ENCODE measurements at places on chromosomes 3 and 15.

DNA sequence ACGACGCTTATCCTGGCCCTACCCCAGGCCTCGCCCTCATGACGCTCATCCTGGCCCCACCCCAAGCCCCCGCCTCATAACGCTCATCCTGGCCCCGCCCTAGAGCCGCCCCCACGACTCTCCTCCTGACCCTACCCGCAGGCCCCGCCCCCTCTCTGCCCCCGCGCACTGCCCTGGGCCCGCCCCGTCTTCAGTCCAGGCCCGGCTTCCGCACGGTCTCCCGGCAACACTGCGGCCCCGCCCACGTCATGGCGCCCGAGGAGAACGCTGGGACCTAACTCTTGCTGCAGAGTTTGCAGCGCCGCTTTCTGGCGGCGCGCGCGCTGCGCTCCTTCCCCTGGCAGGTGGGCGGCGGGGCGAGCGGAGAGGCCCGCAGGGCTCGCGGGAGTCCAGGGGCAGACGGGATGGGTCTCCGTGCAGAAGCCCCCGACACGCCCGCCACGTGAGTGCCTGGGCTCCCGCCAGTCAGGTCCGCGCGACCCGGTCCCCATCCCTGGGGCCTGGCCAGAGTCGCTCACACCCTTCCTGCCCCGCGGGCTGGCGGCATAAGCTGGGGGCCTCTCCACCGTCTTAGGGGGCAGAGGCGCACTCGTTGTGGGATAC is 52.5 kb upstream of the ROPN1B start:
- DNase-seq, result peak; percentile 91

DNA sequence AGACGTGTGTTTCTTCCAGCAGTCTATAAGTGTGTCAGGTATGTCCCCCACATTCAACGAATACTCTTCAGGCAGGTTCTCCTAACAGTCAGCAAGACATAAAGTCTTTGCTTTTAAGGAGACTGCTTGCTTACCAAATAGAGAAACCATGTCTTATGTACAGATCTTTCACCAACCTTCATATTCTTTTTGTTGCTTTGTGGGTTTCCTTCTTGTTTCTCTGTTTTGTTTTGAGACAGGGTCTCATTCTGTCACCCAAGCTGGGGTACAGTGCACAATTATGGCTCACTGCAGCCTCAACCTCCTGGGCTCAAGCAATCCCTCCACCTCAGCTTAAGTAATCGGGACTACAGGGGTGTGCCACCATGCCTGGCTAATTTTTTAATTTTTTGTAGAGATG is 14.3 kb downstream of the DYNC1LI1 start:
- no peak for DNase-seq

DNA sequence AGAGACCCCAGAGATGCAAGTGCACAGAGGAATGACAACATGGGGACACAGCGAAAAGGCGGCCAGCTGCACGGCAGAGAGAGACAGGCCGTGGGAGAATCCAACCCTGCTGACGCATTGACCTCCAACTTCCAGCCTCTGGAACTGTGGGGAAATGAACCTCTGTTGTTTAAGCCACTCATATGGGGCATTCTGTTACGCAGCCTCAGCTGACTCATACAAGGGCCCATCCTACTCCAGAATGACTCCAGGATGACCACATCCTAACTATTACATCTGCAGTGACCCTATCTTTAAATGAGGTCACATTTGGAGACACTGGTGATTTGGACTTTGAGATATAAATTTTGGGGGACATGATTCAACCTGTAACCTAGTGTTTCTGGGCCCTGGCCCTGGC is 44.0 kb downstream of the KLF15 start:
- no peak for DNase-seq

DNA sequence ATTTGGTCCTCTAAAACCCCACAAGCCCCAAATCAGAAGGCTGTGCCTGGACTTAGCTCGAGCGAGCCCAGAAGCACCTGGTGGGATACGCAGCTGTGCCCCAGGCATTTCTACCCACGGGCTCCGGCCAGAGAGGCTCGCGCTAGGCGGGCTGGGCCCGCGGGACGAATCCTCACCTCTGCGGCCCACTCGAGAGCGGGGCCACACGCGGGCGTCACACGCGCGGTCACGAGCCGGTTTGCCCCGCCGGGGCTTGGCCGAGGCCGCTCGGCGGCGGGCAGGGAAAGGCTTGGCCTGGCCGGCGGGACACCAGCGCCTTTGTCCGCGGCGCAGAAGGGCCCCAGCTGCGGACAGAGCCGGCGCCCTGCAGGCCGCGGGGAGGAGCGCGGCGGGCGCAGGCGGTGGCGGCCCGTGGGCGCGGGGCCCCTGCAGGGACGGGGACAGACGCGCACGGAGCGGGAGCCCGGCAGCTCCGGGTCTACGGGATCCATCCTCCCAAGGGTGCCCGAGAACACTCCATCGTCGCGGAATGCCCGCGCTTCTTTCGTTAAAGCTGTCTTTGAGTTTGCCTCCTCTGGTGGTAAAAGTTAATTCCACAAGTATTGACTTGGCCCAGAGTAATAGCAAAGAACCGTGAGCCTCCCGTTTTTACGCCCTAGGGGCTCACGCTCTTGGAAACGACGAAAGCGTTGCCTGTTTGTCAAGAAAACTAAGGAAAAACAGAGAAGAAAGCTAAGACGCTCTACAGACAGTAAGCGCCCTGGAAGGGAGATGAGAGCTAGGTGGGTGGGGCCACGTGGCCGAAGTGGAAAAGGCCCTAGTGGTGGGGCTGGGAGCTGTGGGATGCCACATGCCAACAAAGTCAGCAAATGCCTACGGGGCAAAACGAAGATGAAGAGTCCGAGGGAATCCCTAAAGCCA is 26.4 kb downstream of the TYRO3 start:
- peak; percentile 75 for DNase-seq

DNA sequence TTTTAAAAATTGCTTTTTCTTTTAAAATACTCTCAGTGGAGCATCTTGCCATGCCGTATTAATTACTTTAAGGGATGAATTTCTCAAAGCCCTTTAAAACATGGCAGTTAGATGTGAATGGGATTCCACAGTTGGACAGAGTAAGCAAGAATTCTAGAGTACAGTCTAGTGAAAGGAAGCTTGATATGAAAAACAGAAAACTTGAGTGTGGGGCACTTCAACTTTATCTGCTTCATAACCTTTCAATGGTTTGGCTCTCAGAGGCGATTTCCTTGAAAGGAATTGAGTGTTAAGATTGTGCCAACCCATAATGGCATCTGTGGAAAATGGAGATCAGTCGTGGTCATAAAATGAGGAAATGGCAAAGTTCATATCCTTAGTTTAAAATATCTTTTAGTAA is 127.7 kb upstream of the SAMMSON start:
- no peak for DNase-seq

- no peak for DNase-seq
Observed at GRCh38 chr3:166900866-166901577, 479.1 kb downstream of the ZBBX start.

GRCh38 chr15:62047282-62047827 is 12.9 kb downstream of the VPS13C start:
- no peak for DNase-seq

- DNase-seq, result no peak
Observed at GRCh38 chr15:71598741-71599140, 211.6 kb upstream of the NR2E3 start.

- peak; percentile 40 for DNase-seq
Observed at GRCh38 chr3:139935866-139936817, 1.2 kb downstream of the CLSTN2 start.

- DNase-seq, result no peak
Observed at GRCh38 chr3:139357899-139358298, 14.1 kb downstream of the MRPS22 start.

GRCh38 chr3:159947220-159947619 is 41.4 kb upstream of the IL12A start:
- DNase-seq, result no peak

GRCh38 chr15:89975482-89976245 is 25.5 kb upstream of the ZNF710 start:
- DNase-seq, result no peak

DNA sequence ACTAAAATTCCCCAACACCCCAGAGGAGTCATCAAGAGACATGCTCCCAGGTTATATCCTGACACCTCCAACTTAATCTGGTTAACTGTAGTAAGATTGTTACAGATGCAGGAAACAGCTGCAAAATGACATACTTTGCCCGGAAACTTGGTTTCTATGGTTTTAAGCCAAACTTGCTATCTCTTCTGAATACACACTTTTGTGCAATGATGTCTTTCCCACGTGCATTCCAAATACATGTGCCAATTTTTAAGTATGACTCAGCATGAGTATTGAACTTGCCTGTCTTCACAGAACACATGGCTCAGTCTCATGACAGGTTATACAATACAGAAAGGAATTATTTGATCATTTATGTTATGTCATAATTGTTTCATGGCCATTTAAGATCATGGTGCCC is 207.0 kb upstream of the DCBLD2 start:
- no peak for DNase-seq

- DNase-seq, result no peak
Observed at GRCh38 chr3:146577662-146578061, 27.5 kb downstream of the PLSCR5 start.

GRCh38 chr3:175957427-175957826 is 1098.3 kb downstream of the NAALADL2 start:
- no peak for DNase-seq

DNA sequence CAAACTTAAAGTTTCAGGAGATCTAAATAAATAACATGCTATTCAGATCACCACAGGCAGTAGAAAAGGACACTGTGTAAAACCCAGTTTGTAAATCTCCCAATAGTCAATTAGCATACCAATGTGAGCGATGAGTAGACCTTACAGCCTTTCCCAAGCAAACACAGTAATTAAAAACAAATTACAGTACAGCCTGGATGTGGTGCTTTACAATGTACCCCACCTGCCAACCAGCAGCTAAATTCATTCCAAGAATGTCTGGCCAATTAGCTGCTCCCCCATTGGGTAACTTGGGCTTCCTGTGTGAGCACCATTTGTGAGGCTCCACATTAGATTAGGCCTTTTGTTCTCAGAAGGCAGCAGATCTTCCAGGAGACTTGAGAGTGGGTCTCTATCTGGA is 635.0 kb downstream of the TBL1XR1 start:
- no peak for DNase-seq

GRCh38 chr3:72382460-72382859 is 465.8 kb downstream of the SHQ1 start:
- DNase-seq, result no peak

- no peak for DNase-seq
Observed at GRCh38 chr15:65730549-65731172, 61.4 kb downstream of the DENND4A start.

- DNase-seq, result no peak
Observed at GRCh38 chr15:39627451-39628143, 46.7 kb downstream of the THBS1 start.

DNA sequence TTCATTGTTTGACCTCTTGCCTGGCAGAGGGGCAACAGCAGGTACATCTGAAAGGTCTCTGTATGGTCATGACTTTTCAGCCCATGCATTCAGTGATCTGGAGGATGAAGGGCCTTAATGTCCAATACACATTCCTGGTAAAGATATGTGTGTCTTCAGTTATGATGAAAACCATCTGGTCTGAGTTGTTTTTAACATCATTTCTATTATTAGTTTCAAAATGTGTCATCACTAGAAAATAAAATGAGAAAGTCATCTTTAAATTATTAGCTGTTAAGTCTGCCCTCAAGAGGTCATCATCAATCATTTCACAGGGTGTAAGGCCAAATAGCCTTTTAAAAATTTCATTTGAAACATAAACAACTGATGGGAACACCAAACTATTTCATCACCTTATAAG is 92.1 kb upstream of the PLSCR4 start:
- no peak for DNase-seq

DNA sequence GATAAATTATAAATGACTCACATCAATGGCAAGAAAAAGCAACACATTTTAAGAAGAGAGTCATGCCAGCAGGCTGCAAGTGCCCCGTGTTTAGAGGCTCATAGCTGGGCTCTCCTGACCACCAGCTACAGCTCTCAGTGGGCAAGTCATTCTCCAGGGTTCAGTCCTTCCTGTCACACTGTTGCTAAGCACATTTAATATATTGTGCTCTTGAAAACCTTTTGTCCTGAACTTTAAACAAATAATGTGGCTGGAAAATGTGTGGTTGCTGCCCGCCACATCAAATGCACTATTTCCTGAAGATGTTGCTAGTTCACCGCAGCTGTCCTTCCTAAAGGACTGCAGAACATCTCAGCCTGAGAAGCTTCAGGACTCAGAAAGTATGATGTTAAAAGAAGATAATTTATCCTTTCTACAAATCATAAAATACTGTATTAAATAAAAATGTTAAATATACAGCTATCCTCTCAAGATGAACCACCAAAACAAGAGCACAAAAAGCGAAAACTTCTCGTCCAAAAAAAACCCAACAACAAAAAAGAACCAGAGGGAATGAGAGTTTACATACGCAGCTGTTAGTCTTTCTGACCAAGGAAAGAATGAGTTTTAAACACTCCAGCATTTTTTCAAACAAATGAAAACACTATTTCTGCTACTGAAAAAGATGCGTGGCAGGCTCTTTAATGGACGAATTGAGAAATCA is 951 bp downstream of the TARS3 start:
- peak; percentile 37 for DNase-seq

- no peak for DNase-seq
Observed at GRCh38 chr3:177213801-177214535, 16.7 kb upstream of the TBL1XR1 start.

- no peak for DNase-seq
Observed at GRCh38 chr3:184042617-184043016, 10.2 kb upstream of the HTR3C start.

GRCh38 chr3:159843840-159844730 is 144.6 kb upstream of the IL12A start:
- no peak for DNase-seq

DNA sequence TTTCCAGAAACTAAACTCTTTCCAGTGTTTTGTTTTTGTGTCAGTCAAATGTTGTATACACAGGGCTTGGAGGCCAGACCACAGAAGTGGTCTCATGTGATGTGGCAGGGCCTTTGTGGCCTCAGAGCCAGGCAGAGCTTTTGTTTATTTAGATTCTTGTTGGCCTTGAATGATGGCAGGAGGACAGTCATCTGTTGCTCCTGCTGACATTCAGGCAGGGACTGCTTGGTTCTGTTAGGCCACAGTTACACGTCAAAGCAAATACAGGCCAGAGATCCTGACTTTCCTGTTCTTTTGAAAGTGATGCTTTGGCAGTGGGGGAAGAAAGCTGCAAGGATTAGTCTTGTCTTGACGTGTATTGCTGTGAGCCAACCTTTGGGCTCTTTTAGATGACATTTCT is 325.1 kb downstream of the CACNA2D3 start:
- DNase-seq, result no peak

- DNase-seq, result no peak
Observed at GRCh38 chr3:64732576-64732975, 44.8 kb upstream of the ADAMTS9 start.

All from retina (tissue), 1 donor.